SK-N-SH (cell line): ENCODE measurements at places on chromosomes 4 and X. TPM values are rescaled to one million over a fixed set of nuclear protein-coding genes. Genes with fewer than 3 reads are reported as not detected.

The LDB2 gene
- polyA plus RNA-seq, result 11.0 and 18.5 TPM in 2 replicates

DNA sequence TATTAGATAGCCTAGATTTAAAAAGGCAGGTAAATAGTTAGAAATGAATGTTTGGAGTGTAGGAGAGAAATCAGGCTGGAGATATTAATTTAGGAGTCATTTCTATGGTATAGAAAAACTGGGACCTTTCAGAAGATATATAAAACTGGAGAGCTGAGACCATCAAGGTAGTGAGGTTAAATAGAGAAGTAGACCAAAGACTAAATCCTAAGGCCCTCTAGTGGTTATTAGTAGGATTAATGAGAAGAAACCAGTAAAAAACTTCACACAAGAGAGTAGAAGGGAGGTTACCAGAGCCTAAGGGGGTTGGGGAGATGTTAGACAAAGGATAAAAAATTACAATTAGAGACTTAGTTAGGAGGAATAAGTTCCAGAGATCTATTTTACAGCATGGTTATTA lies 351.0 kb upstream of the SPANXN1 start:
- peak; percentile 2 for DNase-seq

DNA sequence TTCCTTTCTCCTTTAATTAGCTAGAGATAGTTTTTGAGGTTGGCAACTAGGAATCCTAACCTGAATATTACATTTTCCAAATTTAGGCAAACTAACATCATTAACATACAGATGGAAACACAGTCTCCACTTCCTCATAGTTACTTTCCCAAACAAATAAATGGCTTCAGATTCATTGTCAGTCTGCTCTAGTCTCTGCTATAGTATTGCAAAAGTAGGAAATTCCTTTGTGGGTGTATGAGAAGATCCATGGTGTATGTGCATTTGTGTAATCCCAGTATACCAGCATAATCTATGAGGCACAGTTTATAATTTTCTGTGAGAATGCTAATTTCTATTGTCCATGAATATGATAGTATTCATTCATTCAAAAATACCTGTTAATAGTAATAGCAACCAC lies 3.0 kb upstream of the NDP start:
- no peak for DNase-seq

The OPN1MW gene
- not detected in 2 replicates for polyA plus RNA-seq

DNA sequence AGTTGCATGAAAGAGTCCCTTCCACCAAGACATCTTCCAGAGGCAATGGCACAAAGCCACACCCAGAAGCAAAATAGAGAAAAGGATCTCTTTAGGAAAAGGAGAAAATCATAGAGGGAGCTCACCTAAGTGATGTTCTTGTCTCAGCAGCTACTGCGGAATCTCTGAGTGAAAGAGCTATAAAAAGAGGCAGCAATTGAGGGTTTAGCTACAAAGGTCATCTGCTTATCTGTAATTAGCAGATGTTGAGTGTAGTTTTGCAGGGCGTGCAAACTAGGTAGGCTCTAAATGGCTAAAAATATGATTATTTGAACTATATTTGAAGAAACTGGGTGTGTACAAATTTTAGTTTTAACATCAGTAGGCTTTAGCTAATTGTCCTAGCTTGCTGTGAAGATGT lies 276.0 kb downstream of the HS3ST1 start:
- DNase-seq, result no peak

DNA sequence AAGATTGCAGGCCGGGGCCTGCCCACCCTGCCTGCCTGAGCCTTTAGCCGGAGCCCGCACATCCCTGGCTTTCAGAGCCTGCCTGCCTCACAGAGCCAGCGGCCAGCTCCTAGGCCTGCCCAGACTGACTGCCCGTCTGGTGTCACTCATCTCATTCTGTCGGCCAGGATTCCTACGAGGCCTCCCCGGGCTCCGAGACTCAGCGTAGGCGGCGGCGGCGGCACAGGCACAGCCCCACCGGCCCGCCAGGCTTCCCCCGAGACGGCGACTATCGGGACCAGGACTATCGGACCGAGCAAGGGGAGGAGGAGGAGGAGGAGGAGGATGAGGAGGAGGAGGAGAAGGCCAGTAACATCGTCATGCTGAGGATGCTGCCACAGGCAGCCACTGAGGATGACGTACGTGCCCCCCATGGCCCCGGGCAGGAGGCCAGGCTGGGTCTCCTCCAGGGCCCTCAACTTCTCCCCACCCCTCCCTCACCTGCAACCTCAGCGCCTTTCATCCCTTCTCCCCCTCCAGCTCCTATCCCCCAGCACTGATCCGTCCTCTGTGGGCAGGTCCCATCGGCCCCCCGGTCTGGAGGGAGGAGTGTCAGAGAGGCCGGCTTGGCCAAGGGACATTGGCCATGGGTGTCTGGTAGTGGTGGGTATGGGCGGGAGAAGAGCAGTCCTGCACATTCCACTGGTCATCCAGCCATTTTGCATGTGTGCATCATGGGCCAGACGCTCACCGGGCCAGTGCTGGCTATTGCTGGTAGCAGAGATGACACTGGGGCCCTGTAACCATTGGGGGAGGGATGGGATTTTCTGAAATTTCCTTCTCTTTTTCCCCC lies 22.6 kb upstream of the UBA1 start:
- DNase-seq, result peak; percentile 20

The NWD2 gene
- polyA plus RNA-seq, result not detected in 2 replicates

The TRIM75 gene
- polyA plus RNA-seq, result not detected in 2 replicates

GRCh38 chr4:173855015-173855414 lies 325.0 kb upstream of the HAND2 start:
- DNase-seq, result no peak

GRCh38 chr4:113628711-113629110 lies 132.8 kb downstream of the CAMK2D start:
- no peak for DNase-seq

- no peak for DNase-seq
These were observed 14.1 kb downstream of the INPP4B start for GRCh38 chr4:142832022-142832421.

DNA sequence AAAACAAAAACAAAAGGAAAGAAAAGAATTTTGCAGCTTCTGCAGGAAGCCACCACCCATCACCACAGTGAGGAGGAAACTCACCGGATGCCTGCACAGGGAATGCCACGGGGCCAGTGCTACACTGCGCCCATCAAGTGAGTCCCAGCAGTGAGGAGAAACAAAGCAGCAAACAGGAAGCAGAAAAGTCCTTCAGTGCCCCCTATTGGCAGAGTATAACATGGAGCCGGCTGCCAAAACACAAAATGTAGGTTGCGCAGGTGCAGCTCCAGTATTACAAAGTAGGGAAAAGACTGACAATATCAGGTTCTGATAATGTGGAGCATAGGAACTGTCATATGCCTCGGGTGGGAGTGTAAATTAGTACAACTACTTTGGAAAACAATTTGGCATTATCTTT lies 23.3 kb upstream of the SCML2 start:
- DNase-seq, result peak; percentile 46

The IL21 gene
- not detected in 2 replicates for polyA plus RNA-seq

DNA sequence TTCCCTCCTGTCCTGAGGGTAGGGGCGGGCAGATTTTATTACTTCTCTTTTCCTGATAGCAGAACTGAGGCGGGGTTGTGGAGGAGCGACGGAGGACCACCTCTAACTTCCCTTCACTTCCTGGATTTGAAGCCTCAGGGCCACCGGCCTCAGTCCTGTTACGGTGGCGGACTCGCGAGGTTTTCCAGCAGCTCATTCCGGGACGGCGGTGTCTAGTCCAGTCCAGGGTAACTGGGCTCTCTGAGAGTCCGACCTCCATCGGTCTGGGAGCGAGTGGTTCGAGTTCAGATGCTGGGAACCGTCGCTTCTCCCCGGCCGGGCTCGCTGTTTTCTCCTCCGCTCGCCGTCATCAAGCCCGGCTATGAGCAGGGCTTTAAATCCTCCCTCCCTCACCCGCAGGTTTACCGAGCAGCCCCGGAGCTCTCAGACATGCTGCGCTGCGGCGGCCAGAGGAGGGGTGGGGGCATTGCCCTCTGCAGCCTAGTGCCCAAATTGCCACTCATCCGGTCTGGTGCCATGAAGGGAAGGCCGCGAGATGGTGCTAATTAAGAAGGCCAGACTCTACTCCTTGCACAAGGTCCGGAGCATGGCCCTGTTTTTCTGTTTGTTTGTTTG lies 23.3 kb downstream of the HAND2 start:
- peak; percentile 76 for DNase-seq

GRCh38 chr4:101074326-101074725 lies 273.0 kb downstream of the PPP3CA start:
- DNase-seq, result no peak

DNA sequence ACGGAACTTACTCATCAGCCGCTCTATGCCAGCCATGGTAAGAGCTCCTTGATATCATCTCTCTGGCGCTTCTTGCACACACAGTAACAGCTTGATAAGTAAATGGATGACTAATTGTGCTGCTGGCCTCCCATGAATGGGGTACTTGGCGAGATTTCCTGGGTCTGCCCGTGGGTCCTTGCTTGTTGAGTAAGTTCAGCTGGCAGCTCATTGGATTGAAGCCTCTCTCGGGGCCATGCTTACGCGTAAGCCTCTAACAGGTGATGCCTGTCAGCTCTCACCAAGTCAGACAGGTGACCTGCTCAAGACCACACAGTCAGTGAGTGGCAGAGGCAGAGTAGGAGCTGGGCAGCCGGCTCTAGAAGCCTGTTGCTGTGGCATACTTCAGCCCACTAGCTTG lies 7.7 kb downstream of the NSG1 start:
- DNase-seq, result peak; percentile 59

The CXCL10 gene
- not detected in 2 replicates for polyA plus RNA-seq

The ZAR1 gene
- polyA plus RNA-seq, result not detected in 2 replicates
